ENCODE measurements at places on chromosomes 16 and 17.

- DNase-seq = no peak
- no peaks in the 10 kb centered on the region for H3K36me3 ChIP-seq
- peaks cover 2% of the 10 kb centered on the region for H3K4me1 ChIP-seq
- no peak overlapping the region for H3K27ac ChIP-seq
- H3K27me3 ChIP-seq = no peaks in the 10 kb centered on the region
- no peak overlapping the region for H3K4me3 ChIP-seq
These were observed 21.9 kb downstream of the ST3GAL2 start for GRCh38 chr16:70416748-70417616.

DNA sequence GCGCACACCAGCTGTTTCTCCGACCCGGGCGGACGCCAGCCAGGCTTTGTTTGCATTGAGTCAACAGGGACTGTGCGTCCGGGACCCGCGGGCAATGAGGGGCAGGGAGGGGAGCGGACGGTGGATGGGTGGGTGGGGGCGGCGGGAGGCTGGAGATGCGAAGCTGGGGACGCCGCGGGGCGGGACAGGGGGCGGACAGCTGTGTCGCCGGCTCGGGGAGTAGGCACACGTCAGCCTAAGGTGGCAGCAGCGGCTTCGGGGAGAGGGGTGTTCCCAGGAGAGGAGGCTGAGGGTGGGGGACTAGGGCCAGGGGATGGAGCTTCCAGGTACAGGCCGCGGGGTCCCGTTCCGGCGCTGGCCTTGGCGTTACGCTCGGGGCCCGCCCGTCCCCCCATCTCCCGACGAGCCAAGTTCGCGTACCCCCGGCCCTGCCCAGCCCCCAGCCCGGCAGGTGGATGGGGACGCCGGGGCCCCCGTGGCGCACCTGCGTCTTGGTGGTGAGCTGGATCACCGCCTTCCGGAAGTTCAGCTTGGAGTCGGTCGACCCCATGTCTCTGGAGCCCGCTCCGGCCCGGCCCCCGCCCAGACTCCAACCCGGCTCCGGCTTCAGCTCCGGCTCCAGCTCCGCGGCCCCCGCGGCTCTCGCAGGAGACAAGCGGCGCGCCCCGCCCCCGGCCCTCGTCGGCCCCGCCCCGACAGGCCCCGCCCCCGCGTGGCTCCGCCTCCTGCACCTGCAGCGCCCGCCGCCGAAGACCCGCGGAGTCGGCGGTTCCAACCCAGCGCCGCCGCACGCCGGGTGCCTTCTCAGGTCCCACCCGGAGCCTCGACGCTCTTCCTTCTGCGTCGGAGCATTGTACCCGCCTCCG is at the start of gene HID1:
Gene HID1, minus strand, starts transcription at position 653 of the 866 bp plus-strand sequence. Its CDS starts 103 bp downstream, at position 550.
- H3K4me1 ChIP-seq = peaks cover 43% of the 10 kb centered on the region
- H3K27ac ChIP-seq = no peak within 1 kb of the TSS
- H3K36me3 ChIP-seq = no peaks in the 10 kb centered on the region
- peak within 1 kb of the TSS; percentile 96 for H3K4me3 ChIP-seq

GRCh38 chr17:45155029-45155428 is 6.6 kb upstream of the HEXIM2 start:
- H3K4me1 ChIP-seq = peaks cover 72% of the 10 kb centered on the region
- H3K27me3 ChIP-seq = no peaks in the 10 kb centered on the region
- H3K36me3 ChIP-seq = peaks cover 15% of the 10 kb centered on the region
- H3K4me3 ChIP-seq = peak overlapping the region; percentile 36
- peak overlapping the region; percentile 75 for H3K27ac ChIP-seq

DNA sequence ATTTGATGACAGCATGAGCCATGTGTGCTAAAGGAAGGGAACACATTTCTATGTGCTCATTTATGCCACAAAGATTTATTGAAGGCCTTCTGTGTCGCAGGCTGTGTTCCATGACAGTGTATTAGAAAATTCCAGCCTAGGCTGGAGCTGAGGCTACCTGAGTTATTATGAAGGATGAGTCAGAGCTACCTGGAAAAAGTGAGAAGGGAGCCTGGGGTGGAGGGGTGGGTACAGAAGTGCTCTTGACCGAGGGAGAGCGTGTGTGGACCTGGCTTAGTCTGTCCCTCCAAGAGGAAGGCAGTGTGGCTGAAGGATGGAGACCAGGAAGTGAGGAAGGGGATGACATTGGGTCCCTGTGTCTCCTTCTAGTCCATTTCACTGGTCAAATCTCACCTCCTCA is 98.3 kb downstream of the N4BP1 start:
- no peak for DNase-seq
- H3K27ac ChIP-seq = no peak overlapping the region
- no peaks in the 10 kb centered on the region for H3K36me3 ChIP-seq
- H3K4me3 ChIP-seq = no peak overlapping the region

GRCh38 chr17:41308251-41308917 is 725 bp downstream of the KRTAP16-1 start:
- no peak overlapping the region for H3K4me3 ChIP-seq
- no peaks in the 10 kb centered on the region for H3K27me3 ChIP-seq
- DNase-seq = no peak
- no peaks in the 10 kb centered on the region for H3K4me1 ChIP-seq
- H3K36me3 ChIP-seq = no peaks in the 10 kb centered on the region
- H3K27ac ChIP-seq = no peak overlapping the region

- DNase-seq = no peak
- no peaks in the 10 kb centered on the region for H3K36me3 ChIP-seq
- peaks cover 22% of the 10 kb centered on the region for H3K4me1 ChIP-seq
- H3K27ac ChIP-seq = no peak overlapping the region
These were observed 34.7 kb downstream of the SOCS3 start for GRCh38 chr17:78325076-78325687.

DNA sequence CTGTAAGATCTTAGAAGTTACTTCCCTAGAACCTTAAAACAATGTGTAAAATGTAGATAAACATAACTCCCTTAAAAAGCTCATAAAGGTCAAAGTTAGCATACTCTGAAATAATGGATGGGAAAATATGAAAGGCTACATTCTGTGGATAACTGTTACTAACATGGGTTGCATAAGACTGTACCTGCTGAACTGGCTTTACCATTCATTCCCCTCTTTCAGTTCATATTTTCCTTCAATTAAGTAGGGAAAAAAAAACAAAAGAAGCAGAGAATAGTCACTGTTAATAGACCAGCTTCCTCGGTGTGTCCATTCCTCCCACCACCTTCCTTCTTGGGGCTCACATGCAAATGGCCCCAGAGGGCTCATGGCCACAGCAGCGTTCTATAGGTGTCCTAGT is 7.5 kb upstream of the MEIOB start:
- no peaks in the 10 kb centered on the region for H3K36me3 ChIP-seq
- H3K27ac ChIP-seq = no peak overlapping the region
- peaks cover 20% of the 10 kb centered on the region for H3K4me1 ChIP-seq

DNA sequence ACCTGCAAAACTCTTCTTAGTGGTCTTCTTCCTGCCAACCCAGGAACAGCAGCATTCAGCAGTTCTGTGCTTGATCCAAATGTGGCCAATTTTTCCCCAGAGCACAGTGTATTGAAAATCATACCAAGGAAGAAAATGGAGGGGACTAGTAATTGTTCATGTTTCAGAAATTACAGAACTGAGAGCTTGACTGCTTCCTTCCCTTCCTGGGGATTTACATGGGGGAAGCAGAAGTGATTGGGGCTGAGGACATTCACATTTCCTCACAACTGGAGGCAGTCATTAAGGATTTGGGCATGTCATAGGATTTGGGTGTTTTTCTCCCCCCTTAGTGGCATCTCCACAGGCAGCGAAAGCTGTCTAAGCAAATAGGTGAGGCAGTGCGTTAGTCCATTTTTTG is 19.7 kb downstream of the CIITA start:
- DNase-seq = no peak
- H3K27ac ChIP-seq = no peak overlapping the region
- H3K36me3 ChIP-seq = no peaks in the 10 kb centered on the region
- H3K4me3 ChIP-seq = no peak overlapping the region
- no peaks in the 10 kb centered on the region for H3K4me1 ChIP-seq
- peaks cover 18% of the 10 kb centered on the region for H3K27me3 ChIP-seq

DNA sequence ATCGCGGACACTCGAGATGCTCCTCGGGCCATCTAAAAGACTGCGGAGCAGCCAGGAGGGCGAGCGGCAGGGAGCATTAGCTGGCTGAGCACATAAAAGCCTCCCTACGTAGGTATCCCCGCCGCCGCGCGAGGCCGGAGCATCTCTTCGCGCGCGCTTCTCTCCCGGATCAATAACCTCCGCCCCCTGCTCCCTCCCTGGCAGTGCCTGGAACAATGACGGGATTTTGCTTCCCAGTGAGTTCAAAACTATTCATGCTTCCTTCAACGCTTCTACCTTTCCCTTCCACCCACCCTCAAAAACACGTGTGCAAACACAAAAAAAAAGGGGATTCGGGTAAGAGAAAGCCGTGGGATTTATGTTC is 984 bp downstream of the CENPV start:
- H3K36me3 ChIP-seq = no peaks in the 10 kb centered on the region
- peaks cover 10% of the 10 kb centered on the region for H3K4me1 ChIP-seq

DNA sequence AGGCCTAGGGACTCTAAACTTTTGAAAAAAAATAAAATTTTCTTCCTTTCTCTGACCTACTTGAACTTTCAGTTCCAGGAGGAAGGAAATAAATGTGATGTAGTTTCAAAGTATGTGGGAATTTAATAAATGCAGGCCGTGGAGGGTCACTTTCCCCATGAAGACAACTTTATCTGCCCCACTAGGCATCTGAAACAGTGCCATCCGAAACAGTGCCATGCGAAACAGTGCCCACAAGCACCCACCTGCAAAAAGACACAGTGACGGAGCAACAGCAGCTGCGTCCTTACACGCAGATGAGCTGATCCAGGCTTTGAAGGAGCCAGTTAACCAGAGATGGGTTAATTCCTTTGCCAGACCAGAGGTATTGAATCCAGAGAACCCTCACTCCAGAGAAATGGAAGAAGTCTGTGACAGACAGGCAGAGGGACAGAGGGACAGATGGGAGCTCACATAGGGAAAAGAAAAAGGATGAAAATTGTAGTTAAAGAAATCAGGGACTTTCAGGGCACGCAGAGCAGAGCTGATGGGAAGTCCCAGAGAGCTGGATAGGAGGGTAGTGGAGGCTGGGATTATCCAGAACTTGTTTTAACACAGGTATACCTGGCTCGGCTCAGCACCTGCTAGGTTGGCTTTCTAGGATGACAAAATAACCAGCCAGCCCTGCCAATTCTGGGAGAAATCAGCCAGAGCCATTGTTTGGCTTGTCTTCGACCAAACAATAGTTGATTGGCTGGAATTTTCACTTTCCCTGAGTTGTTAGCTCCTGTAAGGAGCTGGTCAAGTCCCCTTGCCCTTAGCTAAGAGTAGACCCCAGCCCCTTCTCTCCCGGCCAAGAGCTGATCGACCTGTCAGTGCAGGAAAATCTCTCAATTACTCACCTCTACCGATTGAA is 17.1 kb upstream of the HOXB13 start:
- H3K27me3 ChIP-seq = peaks cover 96% of the 10 kb centered on the region
- no peaks in the 10 kb centered on the region for H3K4me1 ChIP-seq
- DNase-seq = no peak
- H3K27ac ChIP-seq = no peak overlapping the region

- no peak for DNase-seq
- H3K27me3 ChIP-seq = no peaks in the 10 kb centered on the region
These were observed 296.2 kb upstream of the IRX3 start for GRCh38 chr16:54582631-54583250.

DNA sequence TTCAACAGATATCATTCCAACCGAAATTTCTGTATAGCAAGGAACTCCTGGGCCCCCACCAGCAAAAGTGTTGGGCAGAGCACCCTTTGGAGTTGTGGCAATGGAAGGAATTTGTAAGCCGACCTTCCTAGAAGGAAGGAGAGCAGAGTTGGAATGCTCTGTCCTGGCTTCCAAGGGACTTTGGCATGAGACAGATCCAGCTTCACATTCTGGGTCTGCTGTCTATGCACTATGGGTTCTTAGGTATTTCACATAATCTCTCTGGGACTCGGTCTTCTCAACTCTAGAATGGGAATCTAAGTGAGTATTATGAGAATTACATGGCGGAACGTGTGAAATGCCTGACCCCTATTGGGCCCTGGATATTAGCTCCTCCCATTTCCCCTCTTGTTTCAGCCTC is 63.2 kb upstream of the MARCHF10 start:
- no peaks in the 10 kb centered on the region for H3K27me3 ChIP-seq
- H3K4me3 ChIP-seq = no peak overlapping the region
- DNase-seq = no peak
- H3K36me3 ChIP-seq = no peaks in the 10 kb centered on the region
- H3K27ac ChIP-seq = no peak overlapping the region

- no peak overlapping the region for H3K27ac ChIP-seq
- H3K36me3 ChIP-seq = no peaks in the 10 kb centered on the region
- no peak overlapping the region for H3K4me3 ChIP-seq
These were observed 671.2 kb downstream of the CDH8 start for GRCh38 chr16:61364990-61365389.

DNA sequence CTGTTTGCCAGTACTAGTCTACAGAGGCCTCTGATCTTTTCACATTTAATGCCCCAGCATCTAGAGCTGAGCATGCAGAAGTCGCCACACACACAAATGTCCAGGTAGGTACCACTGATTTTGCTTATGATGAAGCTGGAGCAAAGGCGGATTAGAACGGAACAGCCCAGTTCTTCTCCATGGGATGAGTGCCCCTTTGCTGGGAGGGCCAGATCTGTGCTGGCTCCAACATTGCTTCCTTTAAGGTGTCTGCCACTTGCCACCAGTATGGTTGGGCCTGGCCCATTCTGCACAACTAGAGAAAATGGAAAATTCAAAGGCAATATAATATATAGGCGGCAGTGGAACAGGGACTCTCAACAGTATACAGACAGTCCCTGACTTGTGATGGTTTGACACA is 2.2 kb upstream of the MNT start:
- no peak for DNase-seq
- no peak overlapping the region for H3K4me3 ChIP-seq
- 0 out of 2 replicates have a peak overlapping the region, but pooled peaks have one; percentile 98 for H3K27ac ChIP-seq
- H3K4me1 ChIP-seq = peaks cover 61% of the 10 kb centered on the region

DNA sequence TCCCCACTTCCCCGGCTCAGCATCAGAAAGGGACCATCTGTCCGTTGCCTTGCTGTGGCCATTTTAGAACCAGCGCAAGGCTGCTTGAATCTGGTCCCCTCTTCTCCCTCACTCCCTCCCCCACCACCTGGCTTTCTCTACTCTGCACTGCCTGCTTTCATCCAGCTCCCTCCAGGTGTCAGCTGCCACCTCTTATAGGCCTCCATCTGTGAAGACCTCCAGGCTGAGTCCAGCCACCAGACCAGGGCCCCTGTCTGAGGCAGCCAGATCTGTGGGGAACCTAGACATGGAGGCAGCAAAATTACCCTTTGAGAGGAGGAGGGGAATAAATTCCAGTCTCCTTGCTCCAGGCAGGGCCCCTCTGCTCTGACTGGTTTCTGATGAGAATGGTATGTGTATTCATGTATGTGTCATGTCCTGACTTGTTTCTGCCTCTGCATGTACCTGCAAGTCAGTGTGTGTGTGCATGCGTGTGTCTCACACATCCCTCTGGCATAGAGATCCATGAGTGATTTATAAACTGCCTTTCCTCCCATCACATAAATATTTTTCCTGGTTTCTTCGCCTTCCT is 21.1 kb downstream of the MINK1 start:
- H3K27me3 ChIP-seq = no peaks in the 10 kb centered on the region
- 0 out of 2 replicates have a peak, but pooled peaks cover 1% of the 10 kb centered on the region for H3K36me3 ChIP-seq

DNA sequence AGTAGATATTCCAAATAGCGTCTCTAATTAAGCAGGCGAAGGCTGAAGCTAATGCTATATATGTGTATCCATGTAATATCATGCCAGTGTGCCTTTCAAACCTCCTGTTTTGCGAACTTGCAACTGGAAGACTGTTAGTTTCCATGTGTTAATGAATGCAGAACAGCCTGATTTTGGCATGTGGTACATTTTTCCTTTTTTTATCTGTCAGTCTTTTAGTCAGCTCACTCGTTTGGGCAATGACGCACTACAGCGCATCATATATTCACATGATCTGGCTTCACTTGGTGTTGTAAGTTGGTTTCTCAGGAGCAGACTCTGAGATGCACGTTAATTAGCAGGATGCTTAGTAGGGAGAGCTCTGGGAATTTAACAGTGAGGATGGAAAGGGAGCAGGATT is 210.4 kb upstream of the CA10 start:
- no peak overlapping the region for H3K27ac ChIP-seq
- no peaks in the 10 kb centered on the region for H3K4me1 ChIP-seq
- H3K36me3 ChIP-seq = no peaks in the 10 kb centered on the region
- no peaks in the 10 kb centered on the region for H3K27me3 ChIP-seq
- DNase-seq = no peak
- H3K4me3 ChIP-seq = no peak overlapping the region

All from PC-9 (cell line).